ENCODE measurements at places on chromosomes 12 and 14.

- no peak for DNase-seq
Observed at GRCh38 chr14:69036757-69037506, 57.8 kb upstream of the ACTN1 start.

DNA sequence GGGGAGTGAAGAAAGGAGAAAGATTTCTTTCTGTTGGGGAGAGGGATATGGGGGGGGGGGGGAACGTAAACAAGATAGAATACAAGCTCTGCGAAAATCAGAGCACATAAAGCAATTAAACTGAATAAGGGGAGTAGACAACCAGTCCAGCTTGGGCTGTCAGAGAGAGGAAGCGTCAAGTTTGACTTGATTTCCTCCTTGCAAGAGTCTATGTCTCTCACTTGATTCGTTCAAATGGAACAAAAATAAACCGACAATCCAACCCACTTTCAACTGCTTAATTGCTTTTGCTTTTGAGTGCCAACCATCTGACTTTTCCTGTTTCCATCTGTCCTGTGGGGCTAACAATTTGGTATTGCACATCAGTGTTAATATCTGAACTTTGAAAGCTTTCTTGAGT lies 942 bp downstream of the SYT1 start:
- DNase-seq = no peak

GRCh38 chr12:7609495-7609894 lies 56.2 kb downstream of the APOBEC1 start:
- no peak for DNase-seq

- no peak for DNase-seq
Observed at GRCh38 chr12:123017753-123018152, 37.3 kb downstream of the ARL6IP4 start.

DNA sequence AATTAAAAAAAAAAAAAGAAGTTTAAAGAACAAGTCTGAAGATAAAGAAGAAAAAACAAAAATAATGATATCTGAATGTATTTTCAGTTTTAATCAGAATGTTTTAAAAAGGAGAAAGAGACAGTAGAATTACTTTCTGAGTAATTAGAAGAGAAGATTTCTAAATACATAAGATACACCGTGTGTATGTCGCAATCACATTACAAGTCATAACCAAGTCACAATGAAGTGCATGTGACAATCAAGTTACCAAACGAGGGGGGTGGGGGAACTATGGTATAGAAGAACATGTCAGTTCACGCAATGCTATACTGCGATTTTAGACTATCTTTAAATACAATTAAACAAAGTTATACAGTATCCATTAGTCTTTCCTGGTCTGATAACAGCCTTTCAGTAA lies 1464.1 kb upstream of the FLRT2 start:
- DNase-seq = no peak

- DNase-seq = no peak
Observed at GRCh38 chr12:21428241-21428640, 9.2 kb upstream of the PYROXD1 start.

GRCh38 chr14:100391724-100392123 lies 68.6 kb downstream of the SLC25A47 start:
- no peak for DNase-seq

DNA sequence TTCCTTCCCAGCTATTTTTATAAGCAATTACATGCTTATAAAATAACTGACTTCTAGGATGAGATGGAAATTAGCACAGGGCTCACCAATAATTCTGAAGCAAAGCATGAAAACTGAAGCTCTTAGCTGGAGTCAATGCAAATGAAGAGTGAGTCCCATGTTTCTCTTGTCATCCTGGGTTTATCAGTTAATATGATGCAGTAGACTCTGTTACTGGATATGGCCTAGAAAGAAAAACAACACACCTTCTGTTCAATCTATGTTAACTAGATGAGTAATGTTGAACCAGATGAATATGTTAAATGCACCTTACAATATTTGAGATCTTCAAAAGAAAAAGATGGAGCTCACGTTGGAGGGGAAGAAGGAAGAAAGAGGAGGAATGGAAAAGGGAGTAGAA lies 229.4 kb downstream of the DUSP6 start:
- no peak for DNase-seq

DNA sequence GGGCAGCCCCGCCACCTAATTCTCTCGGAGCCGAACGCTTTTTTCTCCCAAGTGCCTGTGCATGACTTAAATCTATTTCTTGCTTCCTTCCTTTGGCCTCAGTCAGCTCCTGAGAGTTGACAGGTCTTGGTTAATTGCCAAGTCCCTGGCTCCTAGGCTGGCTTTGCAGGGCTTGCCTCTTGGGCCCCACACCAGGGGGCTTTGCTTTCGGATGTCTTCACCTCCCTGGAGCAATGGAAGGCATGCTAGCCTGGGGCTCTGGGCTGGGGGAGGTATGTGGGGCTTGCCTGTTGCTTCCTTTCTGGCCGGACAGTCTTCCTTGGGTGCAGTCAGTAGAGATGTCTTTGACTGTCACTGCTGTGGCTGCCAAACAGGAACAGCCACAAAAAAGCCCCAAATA lies 2.2 kb upstream of the KRT80 start:
- no peak for DNase-seq

- DNase-seq = no peak
Observed at GRCh38 chr14:104977681-104978653, at the start of gene AHNAK2. TSS of gene AHNAK2 (minus strand) at chr14:104978374. CDS start at chr14:104978237, 137 bp downstream.

DNA sequence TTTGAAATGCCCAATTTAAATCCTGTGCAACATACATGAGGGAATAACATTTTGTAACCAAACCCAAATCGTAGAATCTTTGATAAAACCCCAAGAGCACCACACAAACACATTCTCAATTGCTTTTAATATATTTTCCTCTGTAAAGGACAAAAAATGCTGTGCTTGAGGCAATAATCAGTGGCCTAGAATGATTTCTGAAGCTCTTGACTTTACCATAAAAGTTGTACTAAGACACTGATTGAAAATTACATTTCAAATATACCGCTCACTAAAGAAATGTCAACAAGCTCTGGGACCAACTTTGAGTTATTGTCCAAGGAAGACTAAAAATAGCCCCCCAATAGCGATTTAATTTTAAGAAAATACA lies 1.5 kb downstream of the EML5 start:
- DNase-seq = no peak

- DNase-seq = no peak
Observed at GRCh38 chr12:10147714-10148403, 17.9 kb upstream of the CLEC7A start.

GRCh38 chr12:130204541-130204953 lies 42.3 kb downstream of the FZD10 start:
- no peak for DNase-seq

DNA sequence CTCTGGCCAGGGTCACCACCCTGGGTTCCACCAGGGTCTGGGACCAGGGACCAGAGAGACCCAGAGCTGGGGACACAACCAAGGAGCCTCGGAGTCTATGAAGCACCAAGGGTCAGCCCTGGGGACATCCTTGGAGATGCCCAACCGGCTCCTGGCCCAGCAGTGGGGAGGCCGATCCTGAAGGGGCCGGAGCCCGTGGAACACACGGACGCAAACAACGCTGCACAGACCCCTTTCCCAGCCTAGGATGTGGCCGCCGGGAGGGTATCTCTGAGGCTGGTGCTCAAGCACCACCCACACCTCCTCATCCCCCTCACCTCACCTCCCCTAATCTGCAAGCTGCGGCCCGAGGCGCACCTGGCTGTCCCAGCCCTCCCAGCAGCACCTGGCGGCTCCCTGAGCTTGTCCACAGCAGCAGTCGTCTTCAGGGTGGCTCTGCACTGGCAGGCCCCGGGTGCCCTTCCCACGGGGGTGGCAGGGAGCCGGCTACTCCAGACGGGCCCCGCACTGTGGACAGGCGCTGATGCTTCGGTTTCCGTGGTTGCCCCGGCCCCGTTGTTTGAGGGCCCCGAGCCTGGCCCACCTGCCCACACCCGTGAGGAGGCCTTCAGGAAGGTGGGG lies 146.8 kb upstream of the C14orf180 start:
- DNase-seq = no peak

DNA sequence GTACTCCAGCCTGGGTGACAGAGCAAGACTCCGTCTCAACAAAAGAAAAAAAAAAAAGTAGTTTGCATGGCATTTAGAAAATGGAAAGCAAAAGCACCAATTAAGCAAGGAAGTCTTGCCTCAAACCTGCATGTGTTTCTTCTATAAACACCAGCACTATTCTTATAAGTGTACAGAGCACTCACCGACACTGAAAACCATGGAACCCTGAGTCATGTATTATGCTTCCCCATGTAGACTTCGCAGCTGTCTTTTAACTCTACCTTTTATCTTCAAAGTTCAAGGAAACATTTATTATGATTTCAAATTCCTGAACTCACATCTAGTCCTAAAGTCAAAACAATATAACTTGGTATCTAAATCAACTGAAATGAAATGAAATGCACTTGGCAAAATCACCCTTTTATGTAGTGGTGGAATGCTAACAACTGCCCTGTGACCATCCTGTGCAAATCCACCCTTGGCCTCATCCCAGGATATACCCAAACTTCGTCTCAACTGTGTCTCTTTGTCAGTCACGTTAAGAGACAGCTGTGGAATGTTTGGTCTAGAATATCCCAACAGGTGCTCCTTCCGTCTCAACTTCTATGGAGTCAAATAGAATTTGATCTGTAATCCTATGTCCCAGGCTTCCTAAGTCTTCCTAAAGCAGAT lies 4.8 kb downstream of the BCAT1 start:
- DNase-seq = no peak

- DNase-seq = no peak
Observed at GRCh38 chr14:31126680-31127079, 80.9 kb downstream of the HECTD1 start.

- no peak for DNase-seq
Observed at GRCh38 chr14:56040121-56040520, 78.1 kb upstream of the PELI2 start.

DNA sequence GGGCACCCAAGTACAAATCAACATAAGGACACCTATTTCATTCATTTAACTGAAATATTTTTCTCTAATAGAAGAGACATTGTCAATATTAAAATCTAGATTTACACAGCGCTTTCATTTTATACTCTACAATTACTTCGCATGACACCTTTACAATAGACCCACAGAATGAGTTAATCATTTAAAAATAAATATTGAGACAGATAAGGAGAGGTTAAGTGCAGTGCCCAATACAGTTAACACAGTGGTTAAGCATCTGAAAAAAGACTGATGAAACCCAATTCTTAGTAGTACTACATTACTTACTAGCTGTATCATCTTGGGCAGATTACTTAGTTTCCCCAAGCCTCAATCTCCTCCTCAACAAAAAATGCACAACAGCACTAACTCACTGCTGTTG lies 116.2 kb downstream of the DENND5B start:
- no peak for DNase-seq

DNA sequence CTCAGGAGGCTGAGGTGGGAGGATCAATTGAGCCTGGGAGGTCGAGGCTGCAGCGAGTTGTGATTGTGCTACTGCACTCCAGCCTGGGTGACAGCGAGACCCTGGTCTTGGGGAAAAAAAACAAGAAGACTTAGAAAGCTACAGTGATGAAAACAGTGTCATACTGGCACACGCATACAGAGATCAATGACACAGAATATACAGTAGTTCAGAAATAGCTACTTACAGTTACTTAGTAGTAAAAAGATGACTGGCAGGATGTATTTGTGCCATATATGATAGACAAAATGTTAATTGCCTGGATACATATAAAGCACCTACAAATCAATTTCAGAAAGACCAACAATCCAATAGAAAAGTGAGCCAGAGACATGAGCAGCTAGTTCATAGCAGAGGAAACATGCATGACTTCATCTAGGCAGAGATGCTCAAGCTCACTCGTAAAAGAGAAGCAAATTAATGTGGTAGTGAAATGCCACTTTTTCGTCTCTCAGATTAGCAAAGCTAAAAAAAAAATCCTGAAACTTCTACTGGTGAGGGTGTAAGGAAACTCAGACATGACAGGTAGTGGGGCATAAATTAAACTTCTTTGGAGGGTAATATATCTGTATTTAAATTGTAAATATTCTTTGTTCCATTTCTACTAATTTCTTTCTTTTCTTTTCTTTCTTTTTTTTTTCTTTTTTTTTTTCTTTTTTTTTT lies 2.5 kb upstream of the ALDH2 start:
- DNase-seq = no peak

- no peak for DNase-seq
Observed at GRCh38 chr12:124856132-124856841, 7.4 kb downstream of the SCARB1 start.

DNA sequence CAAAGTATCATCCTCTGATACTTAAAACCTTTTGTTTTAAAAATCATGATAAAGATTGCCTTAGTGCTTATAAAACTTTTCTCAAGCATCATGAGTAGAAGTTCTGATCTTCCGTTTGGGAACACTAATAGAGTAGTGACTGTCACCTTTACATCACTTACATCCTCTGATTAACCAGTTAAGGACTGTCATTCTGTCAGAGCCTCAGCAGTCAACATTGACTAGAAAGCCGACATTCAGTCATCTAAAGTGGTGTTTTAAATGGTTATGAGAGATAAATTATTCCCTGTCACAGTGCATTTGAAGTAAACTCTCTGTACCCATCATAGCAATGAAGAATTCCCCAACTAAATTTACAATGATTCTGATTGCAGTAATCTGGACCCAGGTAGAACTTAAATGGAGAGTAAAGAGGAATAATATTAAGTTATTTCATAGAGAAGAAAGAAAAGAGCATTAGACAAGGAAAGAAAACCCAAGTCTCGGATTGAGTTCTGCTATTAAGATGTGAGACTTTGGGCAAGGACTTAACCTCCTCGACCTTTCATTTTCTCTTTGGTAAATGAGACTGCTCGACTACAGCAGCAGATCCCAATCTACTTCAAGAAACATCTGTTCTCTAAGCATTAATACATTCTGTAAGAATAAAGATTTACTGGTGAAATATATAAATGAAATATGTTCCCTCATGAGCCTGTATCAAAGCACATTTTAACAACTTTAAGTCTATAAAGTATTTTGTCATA lies 563.9 kb upstream of the LMO3 start:
- DNase-seq = no peak

GRCh38 chr12:59401862-59402261 lies 194.0 kb upstream of the SLC16A7 start:
- DNase-seq = no peak

DNA sequence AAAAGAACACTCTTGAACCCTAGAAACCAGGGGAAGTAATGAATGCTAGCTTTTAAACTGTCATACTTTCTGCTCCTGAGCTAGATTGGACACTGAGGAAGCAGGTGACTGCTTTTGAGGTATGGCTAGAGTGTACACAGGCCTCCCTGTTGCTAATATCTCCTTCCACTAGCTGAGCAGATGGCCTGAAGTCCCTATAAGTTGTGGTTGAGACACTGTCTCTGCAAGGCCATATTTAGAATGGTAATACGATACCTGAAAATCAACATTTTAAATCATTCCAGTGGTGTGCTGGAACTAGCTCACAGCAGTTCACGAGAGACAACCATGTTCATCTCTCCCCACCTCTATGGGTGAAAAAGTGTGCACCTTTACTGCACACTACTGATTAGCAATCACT lies 46.4 kb upstream of the BMP4 start:
- no peak for DNase-seq

Data from 8988T (cell line).